ENCODE measurements at places on chromosomes 3 and 15.

DNA sequence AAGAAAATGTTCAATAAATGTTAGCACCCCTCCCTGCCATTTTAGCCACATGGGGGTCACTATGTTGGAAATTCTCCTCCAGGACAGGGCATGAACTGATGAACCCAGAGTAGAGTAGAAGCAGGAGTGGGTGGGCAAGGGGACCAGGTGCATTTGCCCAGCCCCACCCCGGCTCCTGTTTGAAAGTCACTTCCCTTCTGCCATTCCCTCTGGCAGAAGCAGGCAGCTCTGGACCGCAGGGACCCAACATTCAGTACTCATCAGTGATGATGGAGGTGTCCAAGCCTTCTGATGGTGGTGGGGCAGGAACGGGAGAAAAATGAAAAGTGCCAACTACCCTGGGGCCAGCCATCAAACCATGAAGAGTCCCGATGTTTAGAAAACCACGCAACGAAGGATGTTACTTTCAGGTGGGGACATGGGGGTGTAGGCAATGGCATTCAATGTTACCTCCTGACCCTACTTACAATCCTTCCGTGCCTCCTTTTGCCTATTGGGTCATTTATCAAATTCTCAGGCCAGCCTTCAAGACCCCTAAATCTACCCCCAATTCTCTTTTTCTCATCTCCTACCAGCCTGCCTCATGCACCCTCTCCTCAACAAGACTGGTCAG lies 17.2 kb downstream of the UBAP1L start:
- no peak for DNase-seq

DNA sequence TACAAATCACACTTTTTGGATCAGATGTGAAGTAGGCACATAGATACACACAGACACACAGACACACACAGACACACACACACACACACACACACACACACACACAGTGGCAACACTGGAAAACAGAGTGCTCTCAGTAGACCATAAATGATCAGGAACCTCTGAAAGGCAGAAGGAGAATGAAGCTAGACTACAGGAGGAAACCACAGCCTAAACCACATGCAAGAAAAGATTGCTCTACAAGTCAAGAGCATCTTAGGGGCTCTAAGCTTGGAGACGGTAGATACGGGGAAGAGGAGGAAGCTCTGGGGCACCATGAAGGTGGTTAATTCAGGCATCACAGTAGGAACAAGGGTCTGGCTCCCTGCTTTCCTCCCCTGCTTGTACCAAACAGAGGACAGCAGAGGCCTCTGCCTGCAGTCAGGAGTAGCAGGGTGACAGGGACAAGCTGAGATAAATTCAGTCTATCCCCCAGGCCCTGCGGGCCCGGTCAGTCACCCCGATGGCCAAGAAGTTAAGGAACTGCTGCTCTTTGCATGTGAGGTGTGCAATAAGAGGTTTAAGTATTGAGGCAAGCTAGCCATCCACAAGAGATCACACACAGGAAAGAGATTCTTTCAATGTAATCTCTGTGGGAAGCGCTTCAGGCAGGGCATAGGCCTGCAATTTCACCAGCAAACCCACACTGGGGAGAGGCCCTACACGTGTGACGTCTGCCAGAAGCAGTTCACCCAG lies 23.5 kb upstream of the ARPIN start:
- no peak for DNase-seq

DNA sequence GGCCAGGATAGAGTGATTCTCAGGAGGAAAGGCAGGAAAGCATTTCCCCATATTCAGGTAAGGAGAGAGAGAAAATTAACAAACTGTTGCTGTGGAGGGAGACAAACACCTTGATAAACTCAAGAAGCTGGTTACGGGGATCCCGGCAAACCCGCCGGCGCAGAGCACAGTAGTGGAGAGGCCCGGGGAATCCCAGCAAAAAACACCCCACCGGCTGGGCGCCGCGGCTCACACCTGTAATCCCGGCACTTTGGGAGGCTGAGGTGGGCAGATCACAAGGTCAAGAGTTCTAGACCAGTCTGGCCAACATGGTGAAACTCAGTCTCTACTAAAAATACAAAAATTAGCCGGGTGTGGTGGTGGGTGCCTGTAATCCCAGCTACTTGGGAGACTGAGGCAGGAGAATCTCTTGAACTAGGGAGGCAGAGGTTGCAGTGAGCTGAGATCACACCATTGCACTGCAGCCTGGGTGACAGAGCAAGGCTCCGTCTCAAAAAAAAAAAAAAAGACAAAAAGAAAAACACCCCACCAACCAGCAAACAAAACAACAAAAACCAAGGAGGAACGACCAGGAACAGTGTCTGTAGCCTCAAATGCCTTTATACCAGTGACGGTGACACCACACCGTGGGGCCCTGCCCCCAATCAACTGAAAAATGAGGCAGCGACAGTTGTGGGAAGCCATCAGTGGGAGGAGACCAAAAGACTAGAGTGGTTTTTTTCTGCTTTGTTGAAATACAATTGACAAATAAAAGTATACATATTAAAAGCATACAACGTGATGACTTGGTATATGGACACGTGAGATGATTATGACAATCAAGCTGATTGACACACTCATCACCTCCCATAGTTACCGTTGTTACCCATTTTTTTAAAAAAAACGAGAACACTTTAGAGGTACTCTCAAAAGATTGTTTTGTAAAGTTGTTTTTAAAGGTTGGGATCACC lies 40.2 kb upstream of the IDH2 start:
- no peak for DNase-seq

DNA sequence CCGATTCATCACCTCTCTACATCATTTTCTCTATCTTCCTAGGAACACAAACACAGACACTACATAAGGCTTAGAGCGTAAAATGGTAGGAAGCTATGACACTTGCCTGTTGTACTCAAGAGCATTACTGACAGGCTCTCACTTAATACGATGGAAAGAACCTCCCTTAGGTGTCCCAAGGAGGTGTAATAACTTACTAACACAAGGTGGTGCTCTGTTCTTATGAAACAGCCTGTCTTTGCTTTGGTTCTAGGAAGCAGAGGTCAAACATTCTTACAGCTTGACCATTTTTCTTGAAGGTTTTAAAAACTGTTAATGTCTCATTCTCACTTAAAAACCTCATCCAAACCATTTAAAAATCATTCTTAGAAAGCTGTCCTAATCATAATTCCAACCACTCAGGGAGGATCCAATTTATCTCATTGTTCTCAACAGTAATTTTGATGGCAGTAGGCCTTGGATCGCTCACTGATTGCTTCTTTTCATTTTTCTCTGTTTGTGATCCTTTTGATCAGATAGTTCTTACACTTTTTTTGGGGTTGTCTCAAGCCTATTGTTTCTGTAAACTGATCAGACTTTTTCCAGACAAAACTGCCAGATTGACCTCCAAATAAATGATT lies 317.8 kb upstream of the AGTR1 start:
- DNase-seq = peak; percentile 49

GRCh38 chr3:54966979-54967378 lies 39.1 kb upstream of the LRTM1 start:
- DNase-seq = no peak

DNA sequence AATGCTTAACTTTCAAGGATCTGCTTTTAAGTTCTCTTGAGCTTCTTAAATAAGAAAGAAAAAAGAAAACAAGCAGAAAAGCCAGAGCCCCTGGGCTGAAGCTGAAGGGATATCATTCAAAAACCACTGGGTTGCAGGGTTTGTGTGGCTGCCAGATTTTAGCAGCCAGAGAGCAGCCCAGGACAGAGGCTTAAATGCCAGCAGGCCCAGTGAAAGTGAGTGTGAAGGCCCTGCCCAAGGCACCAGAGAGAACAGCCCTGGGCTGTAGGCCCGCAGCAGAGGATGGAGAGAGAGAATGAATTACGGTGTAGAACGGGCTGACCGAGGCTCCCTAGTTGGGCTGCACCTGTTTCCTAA lies 106.3 kb upstream of the BOC start:
- DNase-seq = peak; percentile 53

DNA sequence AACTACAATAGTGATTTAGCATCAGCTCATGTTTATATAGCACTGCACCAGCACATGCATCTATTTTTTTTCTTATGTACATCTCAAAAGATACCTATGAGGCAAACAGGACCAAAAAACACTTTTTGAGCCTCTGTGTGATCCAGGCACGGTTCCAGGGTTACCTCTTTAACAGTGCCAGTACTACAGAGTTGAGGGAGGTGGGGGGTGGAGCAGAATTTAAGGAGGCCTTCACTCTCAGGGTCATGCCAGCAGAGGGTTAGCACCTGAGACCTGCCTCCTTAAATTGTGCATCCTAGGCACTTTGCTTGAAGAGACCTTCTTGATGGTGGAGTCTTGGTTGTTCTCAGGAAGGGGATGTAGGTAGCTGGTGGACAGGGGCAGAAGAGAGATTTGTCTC lies 150.3 kb upstream of the TBL1XR1 start:
- no peak for DNase-seq

DNA sequence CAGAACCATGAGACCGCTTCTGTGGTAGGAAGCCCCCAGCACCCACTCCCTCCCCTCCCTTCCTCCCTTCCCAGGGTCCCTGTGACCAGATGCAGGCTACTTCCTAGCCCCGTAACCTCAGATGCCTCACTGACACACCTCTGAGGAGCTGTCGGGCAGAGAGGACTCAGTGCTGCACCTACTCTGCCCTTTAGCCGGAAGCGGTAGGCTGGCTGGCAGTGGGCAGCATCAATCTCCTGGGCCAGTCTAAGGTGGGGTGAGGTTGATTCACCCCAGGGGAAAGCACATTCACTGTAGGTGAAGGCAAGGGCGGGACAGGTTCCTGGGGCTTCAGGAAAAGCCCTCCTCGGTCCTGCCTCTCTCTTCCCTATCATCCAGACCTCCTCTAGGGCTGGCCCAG lies 19.1 kb downstream of the CSRNP1 start:
- DNase-seq = no peak

- DNase-seq = no peak
Measured at GRCh38 chr15:28085489-28086174, 13.5 kb downstream of the OCA2 start.

GRCh38 chr3:133475245-133476010 lies 75.6 kb downstream of the BFSP2 start:
- no peak for DNase-seq

- DNase-seq = no peak
Measured at GRCh38 chr3:119019767-119020518, 14.7 kb downstream of the IGSF11 start.

DNA sequence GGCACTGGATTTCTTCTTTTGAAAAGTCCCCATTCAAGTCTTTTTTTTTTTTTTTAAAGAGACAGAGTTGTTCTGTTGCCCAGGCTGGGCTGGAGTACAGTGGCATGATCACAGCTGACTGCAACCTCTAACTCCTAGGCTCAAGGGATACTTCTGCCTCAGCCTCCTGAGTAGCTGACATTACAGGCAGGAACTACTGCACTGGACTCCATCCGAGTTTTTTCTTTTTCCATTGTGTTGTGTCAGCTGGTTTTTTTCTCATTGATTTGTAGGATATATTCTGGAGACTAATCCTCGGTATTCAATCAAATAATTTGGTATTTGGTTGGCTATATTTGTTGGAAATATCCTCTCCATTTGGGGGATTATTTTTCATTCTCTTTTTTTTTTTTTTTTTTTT lies 11.8 kb downstream of the POLR2M start:
- no peak for DNase-seq

GRCh38 chr3:124697302-124697701 lies 33.0 kb upstream of the UMPS start:
- no peak for DNase-seq

GRCh38 chr3:97687734-97688133 lies 76.8 kb upstream of the ARL6 start:
- DNase-seq = no peak

DNA sequence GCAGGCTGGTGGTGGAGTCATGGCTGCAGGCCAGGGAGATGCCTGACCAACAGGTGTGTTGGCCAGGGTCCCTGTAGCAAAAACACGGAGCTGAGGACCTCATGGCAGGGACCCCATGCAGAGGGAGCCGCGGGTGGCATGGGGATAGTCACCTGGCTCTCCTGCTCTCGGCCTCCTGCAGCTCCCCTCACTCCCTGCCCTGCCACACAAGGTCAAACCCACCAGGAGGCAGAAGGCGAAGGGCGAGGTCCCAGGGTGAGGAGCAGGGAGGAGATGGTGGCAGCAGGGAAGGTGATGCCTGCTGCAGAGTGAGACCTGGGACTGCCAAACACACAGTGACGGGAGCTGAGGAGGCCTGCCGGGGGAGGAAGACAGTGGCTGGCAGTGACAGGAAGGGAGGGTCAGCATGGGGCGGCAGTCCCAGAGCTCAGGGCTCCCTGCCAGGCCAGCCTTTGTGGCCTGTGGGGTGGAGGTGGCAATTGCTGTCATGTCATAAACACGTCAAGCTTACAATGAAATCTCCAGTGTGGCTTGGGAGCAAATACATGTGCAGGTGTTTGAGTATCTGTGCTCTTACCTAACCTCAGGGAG lies 144.3 kb downstream of the TJP1 start:
- no peak for DNase-seq

DNA sequence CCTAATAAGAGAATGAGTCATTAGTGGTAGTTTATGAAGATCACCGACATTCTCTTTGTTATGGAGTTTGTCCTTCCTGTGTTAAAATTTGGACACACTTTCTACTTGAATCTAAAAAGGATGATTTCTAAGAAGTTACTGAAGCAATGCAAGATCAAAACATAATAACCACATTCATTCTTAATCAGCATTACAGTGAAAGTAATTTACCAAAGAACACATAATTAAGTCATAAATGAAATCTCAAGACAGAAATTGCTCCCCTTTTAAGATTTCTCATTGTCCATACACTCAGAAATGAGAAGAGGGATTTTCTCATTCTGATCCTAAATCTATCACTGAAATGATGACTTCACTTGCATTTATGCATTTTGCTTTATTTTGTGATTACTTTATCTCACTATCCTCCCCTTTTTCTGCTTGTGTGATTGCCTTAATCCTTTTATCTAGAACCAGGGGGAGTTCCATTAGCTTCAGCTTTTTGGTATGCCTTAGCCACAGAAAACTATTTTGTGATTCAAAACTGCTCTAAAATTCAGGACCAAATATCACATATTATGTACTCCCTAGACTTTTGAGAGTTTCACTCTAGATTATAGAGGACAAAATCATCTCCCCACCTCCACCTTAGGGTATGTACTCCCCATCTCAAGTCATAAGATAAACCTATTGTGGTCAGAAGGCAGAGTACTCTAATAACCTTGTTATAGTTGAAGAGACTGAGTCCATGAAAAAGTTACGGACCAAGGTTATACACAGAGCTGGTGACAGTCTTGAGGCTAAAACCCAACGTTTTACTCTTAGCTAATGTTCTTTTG lies 817.6 kb upstream of the CFAP20DC start:
- DNase-seq = no peak

- DNase-seq = no peak
Measured at GRCh38 chr3:166243511-166243910, 406.3 kb upstream of the BCHE start.

GRCh38 chr3:114566162-114566755 lies 272.4 kb downstream of the TIGIT start:
- no peak for DNase-seq

- no peak for DNase-seq
Measured at GRCh38 chr3:126568776-126569342, 10.1 kb upstream of the C3orf22 start.

Data from AG08395 (cell line).